Activated T-cell treated with anti-CD3 and anti-CD28 coated beads for 48 hours (primary cell): ENCODE measurements at places on chromosomes 7 and 10.

DNA sequence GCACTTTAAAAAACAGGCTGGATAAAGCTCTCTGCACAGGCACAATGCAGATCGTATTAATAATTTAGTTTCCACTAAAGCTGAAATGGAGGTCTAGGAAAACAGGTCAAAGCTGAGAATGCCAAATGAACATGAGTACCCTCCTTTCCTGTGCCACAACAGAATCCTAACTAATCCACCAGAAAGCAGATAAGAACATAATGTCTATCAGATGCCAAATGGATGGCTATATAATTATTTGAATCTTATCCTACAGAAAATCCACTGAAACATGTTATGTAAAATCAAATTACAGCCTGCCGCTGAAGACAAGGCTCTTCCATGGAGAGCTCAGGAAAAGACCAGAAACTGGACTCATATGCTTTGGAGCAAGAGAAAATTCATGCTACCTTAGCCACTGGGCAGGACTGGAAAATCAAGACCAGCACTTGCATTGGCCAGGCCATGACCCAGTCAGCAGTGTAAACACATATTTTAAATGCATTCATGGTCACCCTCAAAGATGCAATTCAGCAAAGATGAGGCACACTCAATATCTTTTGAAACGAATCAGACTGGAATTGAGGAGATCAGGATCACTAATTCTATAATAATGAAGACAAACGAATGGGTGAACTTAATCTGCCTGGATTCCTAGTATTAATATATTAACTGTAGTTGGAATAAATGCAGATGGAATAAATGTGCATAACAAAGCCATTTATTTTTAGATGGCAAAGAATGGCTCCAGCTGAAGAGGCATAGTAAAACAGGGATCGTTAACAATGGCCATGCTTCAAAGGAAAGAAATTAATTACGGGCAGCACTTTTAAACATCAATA, 13.2 kb downstream of the ANK3 start:
- DNase-seq, result no peak

DNA sequence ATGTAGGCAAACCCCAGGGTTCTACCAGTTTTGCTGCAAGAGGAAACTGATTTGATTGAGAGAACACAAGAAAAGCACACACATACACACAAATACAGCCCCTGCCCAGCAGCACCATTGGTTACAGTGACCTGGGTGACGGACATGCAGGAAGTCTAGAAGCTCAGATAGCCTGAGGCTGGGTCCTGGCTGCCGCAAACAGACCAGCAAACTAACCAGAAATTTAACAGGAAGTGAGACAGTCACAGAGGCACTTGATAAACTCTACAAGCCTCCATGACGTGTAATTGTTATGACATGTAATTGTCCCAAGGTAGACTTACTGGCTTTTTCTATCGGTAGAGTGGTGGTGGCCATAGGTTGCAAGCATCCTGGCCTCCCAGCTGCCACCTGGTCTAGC, 58.9 kb downstream of the PRKAR2B start:
- DNase-seq, result no peak

GRCh38 chr7:106219170-106219569, 65.6 kb downstream of the NAMPT start:
- DNase-seq, result no peak

DNA sequence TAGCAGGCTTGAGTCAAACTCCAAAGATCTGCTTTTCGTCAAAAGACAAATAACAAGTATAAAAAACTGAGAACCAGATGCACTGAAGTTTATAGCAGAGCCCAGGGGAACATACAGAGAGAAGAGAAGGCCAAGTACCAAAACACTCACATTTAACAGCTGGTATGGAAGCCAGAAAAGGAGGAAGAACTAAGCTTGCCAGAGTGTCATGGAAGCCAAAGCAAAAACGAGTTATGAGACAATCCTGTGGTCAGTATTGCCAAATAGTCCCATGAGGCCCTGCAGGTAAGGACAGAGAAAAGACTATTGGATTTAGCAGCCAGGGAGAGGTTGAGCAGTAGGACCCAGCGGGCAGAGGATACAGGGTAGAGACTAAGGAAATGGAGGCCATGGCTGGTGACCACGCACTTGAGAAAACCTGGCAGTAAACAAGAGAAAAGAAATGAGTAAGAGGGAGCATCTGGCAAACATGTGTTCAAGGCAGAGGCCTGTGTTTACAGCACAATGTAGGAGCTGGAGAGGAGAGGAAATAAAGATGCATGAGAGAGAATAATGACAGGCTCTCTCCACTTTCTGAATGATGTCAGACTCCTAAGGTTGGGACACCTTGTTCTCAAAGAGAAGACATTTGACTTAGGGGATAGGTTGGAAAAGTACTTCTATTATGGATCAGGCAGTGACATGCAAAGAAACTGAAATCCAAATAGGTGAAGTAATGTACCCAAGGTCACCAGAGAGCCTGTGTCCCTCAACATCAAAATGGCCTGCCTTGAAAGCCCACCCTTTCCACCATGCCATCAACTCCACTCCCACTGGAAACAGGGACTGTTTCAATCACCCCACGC, 9.1 kb downstream of the CREB3L2 start:
- no peak for DNase-seq

GRCh38 chr10:102799691-102800471, 37.3 kb downstream of the CYP17A1 start:
- DNase-seq, result no peak

DNA sequence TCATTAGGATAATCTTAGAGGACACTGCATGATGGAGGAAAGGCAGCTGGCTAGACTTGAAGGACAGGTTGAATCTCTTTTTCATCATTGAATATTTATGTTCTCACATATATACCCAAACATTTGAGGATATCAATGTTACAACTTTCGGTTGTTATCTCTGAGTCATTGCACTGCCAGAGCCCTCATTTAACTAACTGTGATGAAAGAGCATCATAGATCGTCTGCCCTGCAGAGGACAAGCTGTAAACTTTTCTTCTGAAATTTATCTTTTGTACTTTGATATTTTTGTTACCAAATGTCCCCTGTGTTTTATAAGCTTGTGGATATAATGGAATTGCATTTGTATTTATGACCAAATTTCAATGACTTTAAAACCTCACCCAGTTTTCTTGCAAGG, 298.7 kb downstream of the PHF14 start:
- no peak for DNase-seq

- DNase-seq, result no peak
These were observed 83.1 kb upstream of the AGBL3 start for GRCh38 chr7:134903073-134903790.

- DNase-seq, result no peak
These were observed 114.3 kb downstream of the MPP7 start for GRCh38 chr10:28188526-28188925.

DNA sequence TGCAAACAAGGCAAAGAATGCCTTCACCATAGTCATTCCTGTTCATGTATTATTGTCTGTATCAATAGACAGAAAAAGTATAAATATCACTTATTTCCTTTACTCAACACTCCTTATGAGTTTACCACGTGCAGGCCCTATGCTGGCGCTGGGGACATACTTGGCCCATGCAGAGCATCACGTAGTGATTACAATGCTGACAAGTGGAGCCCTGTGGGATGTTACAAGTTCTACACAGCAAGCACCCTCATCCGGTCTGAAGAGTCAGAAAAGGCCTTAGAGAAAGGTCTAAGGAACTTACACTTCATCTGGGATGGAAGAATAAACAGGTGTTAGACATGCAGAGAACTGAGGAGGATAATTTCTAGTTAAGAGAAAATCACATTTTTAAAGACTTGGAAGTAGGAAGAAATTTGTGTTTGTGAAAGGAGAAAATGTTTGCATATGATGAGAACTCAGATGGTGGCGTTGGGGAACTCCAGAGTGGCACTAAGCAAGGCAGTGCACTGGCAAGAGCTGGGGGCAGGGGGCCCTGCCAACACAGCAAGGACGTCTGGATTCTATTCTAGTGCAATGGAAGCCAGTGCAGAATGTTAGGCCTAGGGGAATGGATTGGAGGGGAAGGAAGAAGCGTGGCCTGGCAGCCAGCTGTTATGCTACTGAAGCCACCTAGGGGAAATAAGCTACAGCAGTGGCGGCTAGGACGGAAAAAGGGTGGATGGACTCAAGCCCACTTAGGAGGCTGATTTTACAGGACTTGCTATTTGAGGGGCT, 116.2 kb downstream of the ELMO1 start:
- DNase-seq, result no peak

DNA sequence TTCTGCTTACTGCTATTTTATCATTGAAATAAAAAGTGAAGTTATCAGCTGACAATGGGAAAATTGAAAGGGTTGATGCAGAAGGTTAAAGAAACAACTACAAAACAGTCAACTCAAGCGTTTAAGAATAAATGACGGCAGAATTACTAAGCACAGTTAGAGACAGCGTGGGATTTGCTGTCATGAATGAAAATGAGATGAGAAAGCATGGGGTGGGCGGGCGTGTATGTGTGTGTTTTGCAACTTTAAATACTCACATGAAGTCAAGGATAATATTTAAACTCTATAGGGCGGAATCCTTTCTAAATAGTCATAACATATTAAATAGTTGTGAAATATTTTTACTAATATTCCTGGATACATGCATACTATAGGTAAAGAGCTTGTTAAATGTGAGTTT, 450.8 kb downstream of the ETV1 start:
- no peak for DNase-seq

DNA sequence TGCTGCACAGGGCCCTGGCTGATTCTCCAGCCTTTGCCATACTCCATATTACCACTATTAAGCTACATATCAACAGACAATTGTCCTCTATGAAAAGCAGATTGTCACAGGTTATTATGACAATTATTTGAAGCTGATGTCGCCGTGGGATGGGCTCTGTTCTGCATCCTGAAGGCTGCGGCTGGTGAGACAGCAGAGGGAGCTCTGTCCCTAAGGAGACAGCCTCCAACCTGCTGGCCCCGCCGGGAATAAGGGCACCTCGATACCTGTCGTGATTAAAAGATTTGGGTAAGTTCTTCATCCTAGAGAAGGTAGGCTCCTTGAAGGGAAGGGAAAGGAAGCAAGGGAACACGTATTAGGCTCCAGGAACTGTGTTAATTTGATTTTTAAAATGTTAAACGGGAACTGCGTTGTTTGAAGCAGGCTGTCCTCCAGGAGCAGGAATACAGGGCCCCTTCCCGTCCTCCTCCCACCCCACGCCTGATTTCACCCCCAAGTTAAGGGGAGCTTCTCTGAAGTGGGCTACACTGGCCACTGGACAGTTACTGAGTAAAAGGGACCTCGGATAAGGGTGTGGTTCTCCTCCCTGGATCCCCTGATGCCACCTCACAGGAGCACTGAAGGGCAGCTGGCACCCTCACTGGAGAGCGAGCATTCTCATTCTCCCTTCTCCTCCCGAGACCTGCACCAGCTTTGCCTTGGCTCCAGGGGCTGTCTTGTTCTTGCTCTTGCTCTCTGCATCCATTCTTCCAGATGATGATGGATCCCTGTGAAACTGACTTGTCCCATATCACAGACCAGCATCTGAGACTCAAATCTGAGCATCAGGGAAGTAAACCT, 11.8 kb upstream of the TIAL1 start:
- DNase-seq, result no peak

DNA sequence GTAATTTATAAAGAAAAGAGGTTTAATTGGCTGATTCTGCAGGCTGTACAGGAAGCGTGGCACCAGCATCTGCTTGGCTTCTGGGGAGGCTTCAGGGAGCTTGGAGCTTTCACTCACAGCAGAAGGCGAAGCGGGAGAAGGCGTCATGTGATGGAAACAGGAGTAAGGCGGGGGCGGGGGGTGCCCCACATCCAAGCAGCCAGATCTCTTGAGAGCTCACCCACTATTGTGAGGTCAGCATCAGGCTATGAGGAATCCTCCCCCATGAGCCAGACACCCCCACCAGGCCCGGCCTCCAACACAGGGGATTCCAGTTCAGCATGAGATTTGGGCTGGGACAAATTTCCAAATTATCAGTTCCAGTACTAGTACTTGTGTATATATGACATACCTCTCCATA, 46.2 kb downstream of the WDR37 start:
- peak; percentile 40 for DNase-seq

DNA sequence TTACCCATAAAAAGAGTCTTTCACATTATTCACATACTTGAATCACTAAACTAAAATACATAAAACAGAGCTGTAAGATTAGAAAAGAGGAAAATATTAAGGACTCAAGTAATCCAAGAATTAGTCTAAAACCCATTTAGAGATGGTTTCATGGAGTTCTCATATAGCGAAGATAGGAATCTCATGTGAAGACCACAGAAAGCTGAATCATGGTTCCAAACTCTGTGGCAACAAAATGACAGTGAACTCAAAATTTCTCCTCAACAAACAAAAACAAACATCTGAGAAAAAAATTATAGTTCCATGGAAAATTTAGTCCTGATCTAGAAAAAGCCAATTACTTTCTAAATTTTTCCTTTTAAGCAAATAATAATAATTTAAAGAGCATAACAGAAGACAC, 34.6 kb downstream of the BAZ1B start:
- DNase-seq, result no peak

DNA sequence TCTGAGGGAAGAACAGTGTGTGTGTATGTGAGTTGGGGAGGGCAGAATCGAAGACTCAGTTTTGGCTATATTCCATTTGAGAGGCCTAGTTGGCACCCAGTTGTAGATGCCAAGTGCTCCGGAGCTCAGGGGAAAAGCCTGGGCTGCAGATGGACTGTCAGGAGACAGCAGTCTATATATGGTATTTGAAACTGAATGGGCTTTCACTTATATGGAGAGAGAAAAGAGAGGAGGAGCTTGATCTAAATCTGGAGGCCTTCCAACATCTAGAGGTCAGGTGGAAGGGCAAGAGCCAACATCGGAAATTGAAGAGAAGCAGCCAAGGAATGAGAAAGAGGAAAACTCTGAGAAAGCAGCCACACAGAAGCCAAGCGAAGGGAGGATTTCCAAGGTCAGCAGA, 350.8 kb upstream of the BMPER start:
- DNase-seq, result no peak

- no peak for DNase-seq
These were observed 72.9 kb upstream of the PODXL start for GRCh38 chr7:131629217-131629882.

GRCh38 chr10:6271663-6272062, 68.9 kb downstream of the PFKFB3 start:
- no peak for DNase-seq

- no peak for DNase-seq
These were observed 386.0 kb upstream of the SHH start for GRCh38 chr7:156198277-156198676.

DNA sequence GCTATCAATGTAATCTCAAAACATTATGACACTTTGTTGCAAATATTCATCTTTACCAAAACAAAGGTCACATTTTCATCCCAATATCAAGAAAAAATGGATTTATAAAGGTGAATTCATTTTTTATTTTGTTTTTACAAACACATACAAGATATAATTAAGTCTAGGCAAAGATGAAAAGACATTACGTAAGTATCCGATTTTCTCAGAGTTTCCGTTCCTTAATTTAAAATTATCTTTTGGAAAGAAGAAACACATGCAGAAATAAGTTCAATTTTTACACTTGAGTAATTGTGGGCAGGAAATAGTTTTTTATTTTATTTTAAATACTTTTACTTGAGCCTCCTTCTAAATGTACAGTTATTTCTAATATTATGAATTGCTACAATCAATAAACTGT, 24.6 kb downstream of the RTKN2 start:
- no peak for DNase-seq

DNA sequence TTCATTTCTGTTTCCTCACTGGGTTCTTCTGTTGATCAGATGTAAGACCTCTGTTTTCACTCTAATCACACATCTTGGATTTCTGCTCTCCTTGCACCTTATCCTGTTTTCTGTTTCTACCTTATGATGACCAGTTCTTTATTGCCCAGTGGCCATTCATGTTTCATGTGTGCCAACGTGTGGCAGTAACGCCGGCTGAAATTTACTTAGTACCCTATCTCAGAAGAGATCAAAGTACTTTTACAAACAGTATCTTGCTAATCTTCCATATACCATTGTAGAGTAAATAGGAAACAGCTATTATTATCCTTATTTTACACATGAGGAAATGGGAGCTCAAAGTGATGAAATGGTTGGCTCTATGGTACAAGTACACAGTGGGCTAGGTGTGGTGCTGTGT, 74.0 kb downstream of the GATA3 start:
- DNase-seq, result no peak
